ENCODE measurements at places on chromosomes 1 and 21.
A peak's percentile ranks its signal among the peaks of the same experiment; 100 is the strongest.

GRCh38 chr21:31194510-31195293, 149.4 kb downstream of the TIAM1 start:
- DNase-seq: no peak

DNA sequence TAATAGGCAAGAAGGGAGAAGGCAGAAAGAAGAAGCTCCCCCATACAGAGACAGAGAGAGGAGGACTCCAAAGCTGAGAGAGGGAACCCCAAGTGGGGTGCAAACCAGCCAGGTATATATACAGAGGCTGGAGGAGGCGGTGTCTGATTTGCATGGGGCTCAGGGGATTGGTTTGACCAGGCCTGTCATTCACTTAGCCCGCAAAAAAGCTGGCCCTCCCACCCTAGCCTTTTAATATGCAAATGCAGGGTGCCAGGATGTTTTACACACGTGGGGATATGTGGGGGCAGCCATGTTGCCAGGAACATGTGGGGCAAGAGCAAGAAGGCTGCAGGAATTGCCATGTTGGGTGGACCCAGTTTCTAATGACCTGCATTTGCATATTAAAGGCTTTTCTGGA, 37.0 kb upstream of the TENT5B start:
- no peak for DNase-seq

DNA sequence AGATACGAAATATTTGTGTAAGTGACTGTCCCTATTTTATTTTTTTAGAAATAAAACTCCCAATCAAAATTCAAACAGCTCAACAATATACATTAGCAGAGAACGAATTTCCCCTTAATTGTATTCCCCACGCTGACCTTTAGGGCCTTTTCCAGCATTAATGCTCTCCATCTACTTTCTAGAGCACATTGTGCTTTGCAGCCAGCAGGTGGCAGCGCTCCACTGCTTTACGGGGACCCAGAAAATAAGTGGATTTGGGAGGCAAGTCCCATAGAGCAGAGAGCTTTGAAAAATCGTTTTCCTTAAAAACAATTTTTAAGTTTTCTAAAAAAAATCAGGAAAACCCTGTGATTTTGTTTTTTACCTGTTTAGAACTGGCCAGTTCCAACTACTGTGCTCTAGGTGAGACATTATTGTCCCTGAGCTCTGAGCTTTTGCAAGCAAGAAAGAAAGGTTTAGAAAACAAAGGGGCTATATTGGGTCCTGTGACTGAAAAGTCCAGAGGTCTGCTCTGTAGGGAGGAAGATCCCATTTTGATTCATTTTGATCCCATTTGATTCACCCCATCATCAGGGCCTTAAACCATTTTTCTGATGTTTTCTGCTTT, 144.4 kb upstream of the ZNF644 start:
- peak; percentile 11 for DNase-seq

DNA sequence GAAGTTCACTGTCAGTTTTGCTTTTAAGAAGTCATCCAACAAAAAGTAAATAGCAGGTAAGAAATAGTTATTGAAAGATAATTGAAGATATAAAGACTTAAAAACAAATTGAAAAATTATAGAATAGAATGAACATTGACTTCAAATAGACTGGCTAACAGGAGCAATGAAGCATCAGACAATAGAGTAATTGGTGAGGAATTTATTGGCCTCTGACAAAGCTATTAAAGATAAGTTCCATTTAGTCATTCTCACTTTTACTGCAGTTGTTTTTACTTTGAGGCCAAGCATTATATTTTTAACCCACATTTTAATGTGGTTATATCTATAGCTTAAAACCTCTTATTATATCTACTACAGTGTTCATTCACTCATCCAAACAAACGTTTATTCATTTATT, 228.8 kb upstream of the ADGRL2 start:
- no peak for DNase-seq

DNA sequence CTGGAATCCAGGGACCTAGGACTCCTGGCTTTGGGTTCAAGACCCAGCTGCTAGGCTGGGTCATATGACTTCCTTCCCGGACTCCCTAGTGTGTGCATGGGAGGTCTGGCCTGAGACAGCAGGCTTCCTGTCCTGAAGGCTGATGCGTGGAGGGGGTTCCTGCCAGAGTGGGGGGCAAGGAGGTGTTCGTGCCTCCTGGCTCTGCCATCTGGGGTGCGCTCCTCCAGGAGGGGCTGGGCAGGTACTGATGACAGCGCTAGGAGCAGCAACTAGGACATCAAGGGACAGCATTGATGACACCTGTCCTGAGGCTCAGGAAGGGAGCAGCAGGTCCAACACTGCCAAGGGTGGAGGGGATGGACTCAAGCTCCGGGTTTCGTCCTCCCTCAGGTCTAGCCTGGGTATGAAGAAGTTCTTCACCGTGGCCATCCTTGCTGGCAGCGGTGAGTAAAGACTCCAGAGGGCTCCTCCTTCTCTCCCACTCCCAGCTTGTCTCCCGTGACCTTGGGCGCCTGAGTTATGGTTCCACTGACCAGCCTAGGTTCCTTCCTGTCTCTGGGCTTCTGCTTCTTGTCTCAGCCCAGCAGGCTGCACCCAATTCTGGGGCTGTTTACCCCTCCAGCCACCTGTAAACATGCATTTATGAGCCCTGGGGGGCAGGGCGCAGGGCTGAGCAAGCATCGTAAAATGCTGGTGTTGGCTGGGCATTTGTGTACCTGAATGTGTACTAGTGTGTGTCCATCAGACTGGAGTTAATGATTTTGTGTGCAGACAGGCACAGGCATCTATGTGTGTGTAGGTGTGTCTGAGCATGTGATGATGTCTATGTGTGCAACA, 871 bp downstream of the PLA2G2F start:
- no peak for DNase-seq

GRCh38 chr1:173448945-173449344, 28.2 kb upstream of the PRDX6 start:
- DNase-seq: no peak

DNA sequence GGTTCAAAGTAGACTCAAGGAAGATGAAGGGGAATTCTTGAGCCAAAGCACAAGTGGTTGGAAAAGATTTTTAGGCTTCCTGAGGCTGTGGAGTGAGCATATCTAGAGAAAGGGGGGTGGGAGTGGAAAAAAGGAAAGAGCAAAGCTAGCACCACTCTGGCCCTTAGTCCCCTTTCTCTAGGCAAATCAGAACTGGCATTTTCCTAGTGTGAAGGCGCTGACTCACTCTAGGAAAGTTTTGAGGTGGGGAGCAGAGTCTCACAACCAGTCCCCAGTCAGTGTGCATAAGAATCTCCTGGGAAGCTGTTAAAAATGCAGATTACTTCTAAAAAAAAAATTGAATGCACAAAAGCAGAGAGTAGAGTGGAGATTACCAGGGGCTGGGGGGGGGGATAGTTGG, 3.4 kb upstream of the GPR89B start:
- no peak for DNase-seq

- no peak for DNase-seq
These were observed 29.3 kb upstream of the ZBTB21 start for GRCh38 chr21:42039470-42039901.

DNA sequence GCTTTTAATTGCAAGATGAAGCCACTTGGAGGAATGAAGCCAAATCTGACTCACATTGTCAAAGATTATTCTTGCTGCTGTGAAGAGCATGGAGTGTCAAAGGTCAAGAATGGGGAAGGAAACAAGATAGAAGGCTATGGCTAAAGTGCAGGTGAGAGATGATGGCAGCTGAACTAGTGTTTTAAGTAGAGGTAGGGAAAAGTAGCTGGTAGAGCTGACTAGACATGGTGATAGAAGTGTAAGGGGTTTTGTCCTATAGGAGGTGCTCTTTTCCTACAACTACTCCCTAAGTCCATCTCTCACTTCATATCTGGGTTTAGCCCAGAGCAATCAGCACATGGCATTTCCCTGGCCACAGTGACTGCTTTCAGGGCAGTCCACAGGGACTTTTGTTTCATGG, 11.8 kb downstream of the UBE2T start:
- DNase-seq: no peak

Data from activated T-cell treated with anti-CD3 and anti-CD28 coated beads, Interleukin-2, amount 50 U/mL, for 4 hours (primary cell).